ENCODE measurements at places on chromosomes 13 and 19.

GRCh38 chr19:48724796-48725753, 5.5 kb upstream of the MAMSTR start:
- DNase-seq = peak; percentile 94

- DNase-seq = no peak
Observed at GRCh38 chr13:77583581-77583980, 48.1 kb downstream of the SCEL start.

DNA sequence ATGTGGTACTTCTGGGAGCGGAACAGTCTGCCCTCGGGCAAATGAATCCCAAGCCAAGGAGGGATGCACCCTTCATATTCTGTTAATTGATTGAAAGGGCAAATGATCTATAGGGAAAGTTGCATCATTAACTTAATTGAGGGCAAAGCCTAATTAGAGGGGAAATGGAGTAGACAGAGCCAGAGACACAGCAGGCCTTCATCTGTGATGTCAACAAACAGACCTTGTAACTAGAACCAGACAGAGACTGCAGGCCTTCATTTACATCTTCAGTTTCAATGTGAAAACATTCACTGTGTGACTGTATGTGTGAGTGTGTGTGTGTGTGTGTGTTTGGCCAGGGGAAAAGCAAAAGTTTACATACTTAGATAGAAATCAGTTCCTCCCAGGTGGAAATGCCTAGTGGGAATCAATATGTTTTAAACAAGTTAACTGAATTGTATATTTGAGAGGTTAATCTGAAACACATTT, 126.4 kb downstream of the SPRY2 start:
- DNase-seq = no peak

GRCh38 chr19:45177817-45178261, at the start of gene TRAPPC6A:
Gene TRAPPC6A (minus strand): TSS chr19:45178237. CDS start chr19:45178218, 19 bp downstream.
- DNase-seq = no peak

- DNase-seq = no peak
Observed at GRCh38 chr19:30049846-30050667, 108.0 kb downstream of the URI1 start.

DNA sequence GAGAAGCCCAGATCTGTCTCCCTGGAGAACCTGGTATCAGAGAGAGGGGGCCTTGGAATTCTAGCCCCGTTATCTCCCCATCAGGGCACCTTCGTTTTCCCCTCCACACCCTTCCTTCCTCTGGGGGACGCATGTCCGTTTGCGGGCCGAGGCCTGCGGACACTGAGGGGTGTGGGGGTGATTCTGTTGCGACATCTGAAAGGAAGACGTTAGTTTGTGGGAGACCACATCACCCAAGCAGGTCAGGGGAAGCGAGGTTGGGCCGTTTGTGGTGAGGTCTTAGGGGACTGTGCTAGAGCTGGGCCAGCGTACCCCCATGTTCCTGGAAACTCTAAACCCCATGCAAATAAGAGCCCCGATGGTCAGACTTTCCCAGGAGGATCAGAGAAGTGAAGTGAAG, 3.7 kb upstream of the HSH2D start:
- DNase-seq = peak; percentile 84

GRCh38 chr19:45275370-45275971, 24.4 kb downstream of the MARK4 start:
- DNase-seq = no peak

DNA sequence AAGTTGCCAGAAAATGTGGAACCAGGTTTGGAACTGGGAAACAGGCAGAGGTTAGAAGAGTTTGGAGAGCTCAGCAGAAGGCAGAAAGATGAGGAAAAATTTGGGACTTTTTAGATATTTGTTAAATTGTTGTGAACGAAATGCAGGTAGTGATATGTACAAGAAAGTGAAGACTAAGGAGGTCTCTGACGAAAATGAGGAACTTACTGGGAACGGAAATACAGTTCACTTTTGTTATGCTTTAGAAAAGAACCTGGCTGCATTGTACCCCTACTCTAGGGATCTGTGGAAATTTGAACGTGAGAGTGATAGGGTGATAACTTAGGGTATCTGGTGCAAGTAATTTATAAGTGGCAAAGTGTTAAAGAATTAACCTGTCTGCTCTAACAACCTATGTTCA, 632.4 kb downstream of the SLITRK5 start:
- peak; percentile 2 for DNase-seq

DNA sequence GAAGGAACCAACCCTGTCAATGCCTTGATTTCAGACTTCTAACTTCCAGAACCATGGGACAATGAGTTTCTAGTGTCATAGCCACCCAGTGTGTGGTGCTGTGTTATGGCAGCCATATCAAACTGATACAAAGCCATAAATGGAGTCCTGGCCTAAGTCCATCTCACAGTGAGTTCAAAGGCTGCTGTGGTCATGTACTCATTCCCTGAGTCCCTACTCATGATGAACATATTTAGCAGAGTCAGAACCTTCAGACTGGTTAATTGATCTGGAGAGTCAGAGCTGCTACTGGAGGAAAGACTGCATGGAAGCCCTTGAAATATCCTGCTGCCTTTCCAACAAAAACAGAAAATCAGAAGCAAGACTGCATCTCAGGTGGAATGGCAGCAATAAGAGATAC, 39.2 kb upstream of the CSNK1A1L start:
- no peak for DNase-seq

DNA sequence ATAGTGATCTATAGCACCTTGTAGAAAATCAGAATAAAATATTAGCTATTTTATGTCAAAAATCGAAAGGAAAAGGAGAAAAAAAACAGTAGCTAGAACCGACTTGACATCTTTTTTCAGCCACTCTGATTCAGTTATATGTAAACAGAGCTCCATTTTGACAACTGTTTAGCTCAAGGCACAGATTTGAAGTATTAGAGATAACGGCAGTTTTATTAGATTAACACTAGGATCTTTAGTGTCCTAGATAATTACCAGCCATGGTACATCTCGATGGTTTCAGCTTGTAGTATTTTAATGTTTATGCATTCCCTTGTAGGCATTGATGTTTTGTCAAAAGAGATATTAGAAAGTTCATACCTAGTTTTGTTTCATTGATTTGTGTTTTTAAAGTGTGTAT, 67.3 kb downstream of the PCDH17 start:
- no peak for DNase-seq

DNA sequence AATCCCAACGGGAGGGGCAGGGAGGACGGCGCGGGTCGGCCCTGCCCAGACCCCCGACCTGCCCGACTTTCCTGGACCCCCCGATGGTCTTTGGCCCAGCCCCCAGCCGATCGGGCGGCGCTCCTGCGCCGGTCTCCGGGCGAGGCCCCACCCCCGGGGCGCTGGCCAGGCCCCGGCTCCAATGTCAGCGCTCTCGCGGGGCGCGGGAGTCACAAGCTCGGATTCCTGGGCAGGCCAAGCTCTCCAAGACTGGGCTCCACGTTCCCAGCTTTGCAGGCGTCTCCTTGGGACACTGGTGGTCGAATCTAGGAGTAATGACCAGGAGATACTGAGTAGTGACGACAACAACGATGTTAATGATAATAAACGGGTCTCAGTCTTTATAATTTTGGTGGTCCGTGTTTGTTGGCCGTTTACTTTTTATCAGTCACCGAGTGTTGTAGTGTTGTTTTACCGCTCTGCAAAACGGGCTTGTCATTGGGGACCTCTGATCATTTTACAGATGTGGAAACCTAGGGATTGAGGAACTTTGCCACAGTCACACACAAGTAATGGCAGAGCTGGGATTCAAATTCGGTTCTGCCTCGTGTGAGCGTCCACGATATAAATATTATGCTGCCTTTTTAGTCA, 545 bp downstream of the RAD23A start:
- DNase-seq = peak; percentile 58

DNA sequence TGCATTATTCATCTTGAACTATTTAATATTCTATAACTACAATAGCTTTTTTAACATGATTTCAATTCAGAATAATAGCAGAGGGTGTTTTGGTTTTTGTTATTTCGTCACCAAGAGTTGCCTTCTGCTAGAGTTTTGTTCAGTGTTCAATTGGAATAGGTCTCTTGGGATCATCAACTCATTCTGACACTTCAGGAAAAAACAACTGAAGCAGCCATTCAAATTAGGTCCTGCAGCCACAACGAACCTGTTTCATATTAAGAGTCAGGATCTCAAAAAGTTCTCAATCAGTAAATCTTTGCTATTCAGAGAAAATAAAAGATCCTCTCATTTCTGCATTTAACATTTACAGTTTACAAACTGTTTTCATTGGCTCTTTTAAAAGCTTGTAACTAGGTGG, 2.4 kb upstream of the CHAMP1 start:
- DNase-seq = no peak

DNA sequence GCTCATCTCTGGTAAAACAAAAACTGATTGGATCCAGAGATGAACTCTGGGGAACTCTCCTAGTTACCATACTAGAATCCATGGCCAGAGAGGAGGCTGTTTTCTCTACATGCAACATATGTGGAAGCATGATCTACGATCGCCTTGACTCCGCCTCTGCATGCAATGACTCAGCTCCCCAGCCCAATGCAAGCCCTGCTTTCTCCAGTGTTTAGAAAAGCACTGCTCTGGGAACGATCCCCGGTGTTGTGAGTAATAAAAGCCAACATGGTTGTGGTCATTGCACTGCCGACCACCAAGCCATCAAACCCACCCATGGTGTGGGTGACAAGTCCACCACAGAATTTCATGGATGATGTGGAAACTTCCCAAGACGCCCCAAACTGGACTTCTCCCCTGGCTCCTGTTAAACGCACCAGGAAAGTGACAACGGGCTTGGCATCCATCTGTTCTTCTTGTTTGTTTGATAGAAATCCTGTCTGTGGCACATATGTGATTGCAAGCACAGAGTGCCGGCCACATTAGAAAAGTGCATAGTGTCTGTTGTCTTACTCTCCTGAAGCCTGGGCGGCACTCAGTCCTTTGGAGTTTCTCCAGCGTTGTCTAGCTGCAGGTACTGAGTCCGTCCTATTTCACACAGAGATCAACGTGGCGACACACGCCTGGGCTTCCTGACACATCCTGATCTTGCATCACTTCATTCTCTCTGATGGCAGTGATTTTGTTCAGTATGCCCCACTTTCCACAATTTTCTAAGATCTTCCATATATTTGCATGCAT, 36.4 kb upstream of the VSTM2B start:
- DNase-seq = no peak

GRCh38 chr19:40802300-40803169, 3.5 kb downstream of the EGLN2 start:
- DNase-seq = peak; percentile 66

DNA sequence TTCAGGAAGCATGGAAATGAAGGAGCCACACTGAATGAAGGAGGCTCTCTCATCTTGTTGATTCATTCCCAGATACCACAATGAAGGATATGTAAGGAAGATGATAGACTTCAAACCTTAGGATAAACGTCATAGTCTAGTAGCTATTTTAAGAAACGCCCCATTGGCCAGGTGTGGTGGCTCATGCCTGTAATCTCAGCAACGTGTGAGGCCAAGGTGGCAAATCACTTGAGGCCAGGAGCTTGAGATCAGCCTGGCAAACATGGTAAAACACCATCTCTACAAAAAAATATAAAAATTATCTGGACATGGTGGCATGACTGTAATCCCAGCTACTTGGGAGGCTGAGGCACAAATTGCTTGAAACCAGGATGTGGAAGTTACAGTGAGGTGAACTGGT, 17.1 kb upstream of the ZNF841 start:
- DNase-seq = no peak

GRCh38 chr19:47330466-47330869, 1.5 kb upstream of the C5AR2 start:
- DNase-seq = no peak

GRCh38 chr19:49387936-49388372, at the start of gene KASH5:
Gene KASH5 (plus strand): TSS chr19:49388249. CDS start chr19:49390884, 2,635 bp downstream.
- no peak for DNase-seq

- no peak for DNase-seq
Observed at GRCh38 chr13:28012896-28013295, 24.4 kb upstream of the URAD start.

DNA sequence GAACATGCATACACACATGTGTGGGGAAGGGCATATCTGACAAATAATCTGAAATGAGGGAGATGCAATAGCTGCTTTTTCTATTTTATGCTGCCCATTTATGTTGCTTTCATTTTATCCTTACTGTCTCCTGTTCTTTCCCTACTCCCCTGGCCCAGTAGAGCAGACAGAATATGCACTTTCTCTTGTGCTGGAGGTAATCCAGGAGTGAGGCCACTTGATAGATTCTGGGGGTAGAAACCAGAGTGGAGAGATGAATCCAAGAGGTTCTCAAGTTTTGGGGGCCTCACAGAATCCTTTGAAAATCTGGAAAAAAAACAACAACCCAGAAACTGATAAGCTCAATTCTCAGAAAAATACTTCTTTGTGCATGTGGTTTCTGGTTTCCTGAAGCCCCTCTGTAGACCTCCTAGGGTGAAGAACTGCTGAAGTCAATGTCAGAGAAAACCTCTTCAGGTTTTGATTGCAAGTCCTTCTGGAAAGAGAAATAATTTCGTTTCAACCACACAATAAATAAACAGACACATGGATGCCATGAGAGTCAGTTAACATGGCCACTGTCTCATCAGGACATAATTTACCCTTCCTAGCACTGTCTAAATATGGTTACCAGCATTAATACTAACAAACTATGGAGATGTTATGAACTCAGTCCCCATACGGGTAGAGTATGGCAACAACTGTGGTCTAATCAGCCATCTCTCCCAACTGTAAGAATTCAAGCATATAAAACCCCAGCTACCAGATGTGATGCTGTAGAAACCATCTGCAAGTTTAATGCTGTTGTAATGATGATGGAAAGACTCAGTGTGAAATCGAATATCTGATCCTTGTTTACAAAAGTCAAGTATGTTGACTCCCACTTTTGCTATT, 355.6 kb downstream of the SLC7A1 start:
- no peak for DNase-seq

GRCh38 chr13:20173116-20173746, 12.4 kb upstream of the GJA3 start:
- no peak for DNase-seq

DNA sequence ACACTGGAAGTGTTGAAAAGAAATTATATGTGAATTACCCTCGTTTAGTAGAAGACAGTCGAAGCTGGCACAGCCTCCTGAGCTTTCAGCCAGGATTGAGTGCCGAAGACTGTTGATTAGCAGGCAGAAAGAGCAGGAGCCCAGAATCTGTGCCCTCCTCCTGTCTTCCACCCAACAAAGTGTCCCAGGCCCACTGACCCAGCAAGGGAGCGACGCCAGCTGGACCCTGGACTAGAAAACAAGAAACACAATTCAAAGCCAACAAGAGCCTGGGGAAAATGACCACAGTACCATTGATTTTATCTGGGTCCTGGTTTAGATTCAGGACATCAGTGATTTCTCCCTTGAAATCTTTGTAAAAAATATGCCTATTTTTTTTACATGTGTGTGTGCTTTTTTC, 120.7 kb downstream of the RXFP2 start:
- no peak for DNase-seq

DNA sequence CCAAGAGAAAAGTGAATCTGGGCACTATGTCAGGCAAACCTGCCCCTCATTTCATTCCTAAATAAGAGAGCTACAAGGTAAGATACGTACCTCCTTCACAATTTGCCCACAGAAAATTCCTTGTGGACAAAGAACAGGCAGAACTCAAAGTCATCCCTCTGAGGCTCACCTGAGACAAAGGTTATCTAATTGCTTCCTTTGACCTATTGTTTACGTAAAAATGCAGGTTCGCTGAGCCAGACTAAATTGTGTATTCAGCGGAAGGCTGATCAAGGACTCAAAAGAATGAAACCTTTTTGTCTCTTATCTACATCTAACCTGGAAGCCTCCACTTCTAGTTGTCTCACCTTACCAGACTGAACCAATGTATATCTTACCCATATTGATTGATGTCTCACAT, 213.3 kb downstream of the POSTN start:
- DNase-seq = no peak
